ENCODE measurements at places on chromosomes 6 and 20.

GRCh38 chr6:39617026-39617425 lies 108.2 kb downstream of the KIF6 start:
- DNase-seq, result no peak

- no peak for DNase-seq
Measured at GRCh38 chr6:33609528-33609927, 11.6 kb upstream of the ITPR3 start.

DNA sequence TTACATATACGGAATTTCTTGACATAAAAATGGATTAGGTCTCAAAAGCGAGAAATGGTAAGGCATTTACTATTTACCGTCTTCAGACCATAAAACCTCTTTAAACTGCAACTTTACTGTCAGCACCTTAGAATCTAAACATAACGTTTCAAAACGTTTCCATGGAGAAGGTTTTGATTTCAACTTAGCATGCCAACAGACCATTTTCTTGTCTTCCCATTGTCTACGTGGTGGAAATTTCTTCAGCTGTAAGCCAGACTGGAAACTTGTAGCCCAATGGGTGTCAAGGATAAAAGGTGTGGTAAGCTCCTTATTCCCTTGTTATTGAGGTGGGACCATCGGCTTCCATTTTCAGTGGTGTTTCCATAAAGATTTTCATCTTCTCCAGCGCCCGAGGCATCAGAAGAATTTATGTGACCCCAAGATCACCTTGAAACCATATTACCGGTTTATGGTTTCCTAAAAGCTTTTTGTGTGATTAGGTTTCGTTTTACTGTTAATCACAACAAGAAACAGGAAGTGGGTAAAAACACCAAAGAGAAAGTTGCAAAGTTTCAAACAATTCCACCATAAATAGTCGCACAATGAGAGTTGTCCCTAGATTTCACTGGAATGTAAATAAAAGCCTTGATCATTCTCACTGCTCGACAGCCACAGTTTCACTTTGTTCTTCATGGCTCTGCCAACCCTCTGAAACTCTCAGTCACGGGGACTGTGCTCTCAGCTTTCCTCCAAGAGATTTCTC lies 63.0 kb upstream of the CD2AP start:
- DNase-seq, result peak; percentile 63

DNA sequence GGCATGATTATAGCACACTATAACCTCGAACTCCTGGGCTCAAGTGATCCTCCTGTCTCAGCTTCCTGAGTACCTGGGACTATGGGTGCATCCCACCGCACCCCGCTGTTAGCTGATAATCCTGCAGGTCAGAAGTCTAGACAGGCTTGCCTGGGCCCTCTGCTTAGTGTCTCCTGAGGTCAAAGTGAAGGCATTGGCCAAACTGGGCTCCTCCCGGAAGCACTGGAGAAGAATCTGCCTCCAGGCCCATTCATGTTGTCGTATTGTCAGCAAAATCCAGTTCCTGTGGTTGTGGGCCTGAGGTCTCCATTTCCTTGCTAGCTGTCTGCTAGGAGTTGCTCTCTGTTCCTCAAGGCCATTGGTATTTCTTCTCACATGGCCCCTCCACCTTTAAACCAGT lies 6.3 kb upstream of the MROH8 start:
- DNase-seq, result no peak

DNA sequence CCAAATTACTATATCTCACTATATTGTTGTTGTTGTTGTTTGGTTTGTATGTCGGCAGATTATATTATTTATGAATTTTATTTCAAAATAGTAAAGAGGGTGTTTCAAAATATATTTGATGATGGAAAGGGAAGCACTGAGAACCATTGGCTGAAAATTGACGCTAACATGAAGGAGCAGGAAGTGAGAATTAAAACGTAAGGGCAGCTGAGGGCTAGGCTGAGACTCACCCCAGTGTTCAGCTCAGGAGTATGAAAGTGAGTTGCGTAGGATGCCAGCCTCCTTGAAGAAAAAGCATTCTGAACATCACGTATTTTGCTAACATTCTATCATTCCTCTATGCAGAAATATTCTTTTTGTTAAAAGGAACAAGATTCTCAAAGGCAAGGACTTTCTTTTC lies 10.7 kb upstream of the IPCEF1 start:
- DNase-seq, result no peak

GRCh38 chr6:148743476-148743875 lies 3.4 kb upstream of the UST start:
- no peak for DNase-seq

- DNase-seq, result no peak
Measured at GRCh38 chr6:155887421-155887820, 431.8 kb upstream of the NOX3 start.

- DNase-seq, result no peak
Measured at GRCh38 chr6:129417416-129418086, 292.4 kb downstream of the ARHGAP18 start.

DNA sequence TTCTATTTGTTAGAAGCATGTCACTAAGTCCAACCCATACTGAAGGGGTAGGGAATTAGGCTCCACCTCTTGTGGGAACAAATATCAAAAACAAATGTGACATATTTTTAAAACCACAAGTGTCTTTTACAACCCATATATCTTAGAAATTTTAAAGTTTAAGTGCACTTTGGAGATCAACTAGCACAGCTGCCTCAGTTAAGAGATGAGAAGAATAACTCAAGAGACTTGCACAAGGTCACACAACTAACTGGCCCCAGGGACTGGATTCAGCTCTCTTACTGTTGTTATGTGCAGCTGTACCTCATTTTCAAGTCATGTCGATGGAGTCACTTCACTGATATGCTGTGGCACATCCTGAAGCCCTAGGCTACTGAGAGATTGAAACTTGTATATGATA lies 102.9 kb upstream of the BMP2 start:
- DNase-seq, result no peak

DNA sequence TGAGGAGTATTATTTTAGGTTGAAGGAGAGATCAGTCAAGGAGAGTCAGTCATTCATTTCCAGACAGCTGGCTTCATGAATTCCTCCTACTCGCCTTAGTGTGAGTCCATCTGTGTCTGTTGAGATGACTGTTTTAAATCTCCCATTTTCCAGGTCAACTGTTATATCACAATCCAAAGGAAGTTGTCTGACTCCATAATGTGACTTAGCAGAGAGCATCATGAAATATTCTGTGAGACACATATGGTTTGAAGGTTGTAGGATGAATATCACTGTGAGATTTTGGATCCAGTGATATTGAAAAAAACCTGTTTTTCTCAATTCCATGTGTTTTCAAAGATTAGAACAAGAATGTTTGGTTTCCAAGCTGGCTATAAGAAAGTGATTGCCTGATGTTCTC lies 530.2 kb upstream of the MAN1A1 start:
- no peak for DNase-seq

DNA sequence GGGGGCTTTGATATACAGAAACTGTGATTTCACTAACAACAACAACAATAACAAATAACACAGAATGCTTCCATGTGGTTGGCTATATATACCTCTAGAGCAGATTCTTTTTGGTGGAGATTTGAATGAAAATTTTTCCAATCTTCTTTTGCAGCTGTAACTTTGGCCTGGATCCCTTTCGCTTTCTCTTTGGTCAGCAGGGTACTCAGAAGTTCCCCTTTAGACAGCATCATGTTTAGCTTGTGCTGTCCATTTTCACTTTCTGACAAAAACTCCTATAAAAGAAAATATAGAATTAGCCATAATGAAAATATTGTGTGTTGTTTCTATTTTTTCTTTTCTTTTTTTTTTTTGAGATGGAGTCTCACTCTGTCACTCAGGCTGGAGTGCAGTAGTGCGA lies 264.2 kb downstream of the SYNE1 start:
- DNase-seq, result no peak

DNA sequence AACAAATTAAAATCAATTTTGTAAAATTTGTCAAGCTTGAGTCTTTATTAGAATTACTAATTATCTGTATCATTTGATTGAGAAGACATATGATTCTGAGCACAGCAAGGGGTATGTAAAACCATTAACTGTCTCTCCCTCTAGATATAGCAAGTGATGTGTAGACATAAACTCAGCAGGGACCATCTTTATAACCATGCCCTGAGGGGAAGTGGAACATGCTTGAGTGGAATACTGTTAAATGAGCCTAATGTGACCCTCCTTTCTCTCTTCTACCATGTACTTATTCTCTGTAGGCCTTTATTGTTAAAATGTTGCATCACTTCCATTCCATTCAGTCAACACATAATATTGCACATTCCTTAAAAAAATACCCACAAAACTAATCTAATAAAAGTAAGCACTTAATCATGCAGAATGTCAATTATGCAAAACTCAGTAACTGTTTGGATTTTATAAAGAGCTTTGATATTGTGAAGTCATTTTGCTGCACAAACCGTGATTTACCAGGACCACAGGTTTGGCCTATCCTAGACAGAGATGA lies 896.6 kb upstream of the MANEA start:
- no peak for DNase-seq

DNA sequence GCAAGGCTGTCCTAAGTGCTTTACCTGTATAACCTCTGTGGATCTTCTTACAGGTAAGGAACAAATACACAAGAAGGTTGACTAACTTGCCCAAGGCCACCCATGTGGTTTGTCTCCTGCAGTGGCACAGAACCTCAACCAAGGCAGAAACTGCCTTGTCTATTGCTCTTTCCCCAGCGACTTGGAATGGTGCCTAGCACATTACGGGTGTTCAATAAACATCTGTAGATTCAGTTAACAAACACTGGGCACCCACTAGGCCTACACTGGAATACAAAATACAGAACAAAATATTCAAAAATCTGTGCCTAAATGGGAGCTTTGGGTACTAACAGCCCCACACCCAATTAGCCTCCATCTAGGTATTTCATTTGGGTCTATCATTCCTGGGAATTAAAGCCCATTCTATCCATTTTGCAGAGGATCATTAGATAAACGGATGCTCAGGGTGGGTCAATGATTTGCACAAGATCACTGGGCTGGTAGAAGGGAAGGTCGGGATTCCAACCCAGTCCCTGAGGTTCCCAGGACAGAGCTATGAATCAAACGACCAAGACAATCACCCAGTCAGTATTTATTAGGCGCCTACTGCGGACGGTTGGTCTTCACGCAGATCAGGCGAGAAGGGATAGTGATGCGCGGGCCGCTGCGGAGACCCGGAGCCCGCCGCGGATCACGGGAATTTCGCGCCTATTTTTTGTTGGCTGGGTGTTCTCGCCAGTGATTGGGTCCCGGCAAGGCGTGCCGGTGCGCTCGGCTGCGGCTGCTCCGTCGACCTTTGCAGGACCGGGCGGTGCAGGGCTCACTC lies at the start of gene STK35:
TSS of gene STK35 (plus strand) at position 771 of the 808 bp plus-strand sequence. CDS start 55 bp downstream, outside the sequence.
- no peak for DNase-seq

DNA sequence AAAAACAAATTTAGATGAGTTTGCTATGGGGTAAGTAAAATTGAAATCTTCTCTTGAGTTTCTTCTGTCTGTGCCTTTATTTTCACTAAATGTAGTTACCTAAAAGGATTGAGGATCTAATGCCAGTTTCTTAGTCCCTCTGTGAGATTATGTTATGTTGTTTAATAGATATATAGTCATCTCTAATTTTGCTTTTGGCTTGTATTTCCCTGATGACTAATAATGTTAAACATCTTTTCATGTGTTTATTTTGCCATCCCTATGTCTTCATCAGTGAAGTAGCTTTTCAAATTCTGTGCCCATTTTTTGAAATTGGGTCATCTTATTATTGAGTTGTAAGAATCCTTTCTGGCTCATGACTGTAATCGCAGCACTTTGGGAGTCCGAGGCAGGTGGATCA lies 13.7 kb downstream of the QRSL1 start:
- no peak for DNase-seq

DNA sequence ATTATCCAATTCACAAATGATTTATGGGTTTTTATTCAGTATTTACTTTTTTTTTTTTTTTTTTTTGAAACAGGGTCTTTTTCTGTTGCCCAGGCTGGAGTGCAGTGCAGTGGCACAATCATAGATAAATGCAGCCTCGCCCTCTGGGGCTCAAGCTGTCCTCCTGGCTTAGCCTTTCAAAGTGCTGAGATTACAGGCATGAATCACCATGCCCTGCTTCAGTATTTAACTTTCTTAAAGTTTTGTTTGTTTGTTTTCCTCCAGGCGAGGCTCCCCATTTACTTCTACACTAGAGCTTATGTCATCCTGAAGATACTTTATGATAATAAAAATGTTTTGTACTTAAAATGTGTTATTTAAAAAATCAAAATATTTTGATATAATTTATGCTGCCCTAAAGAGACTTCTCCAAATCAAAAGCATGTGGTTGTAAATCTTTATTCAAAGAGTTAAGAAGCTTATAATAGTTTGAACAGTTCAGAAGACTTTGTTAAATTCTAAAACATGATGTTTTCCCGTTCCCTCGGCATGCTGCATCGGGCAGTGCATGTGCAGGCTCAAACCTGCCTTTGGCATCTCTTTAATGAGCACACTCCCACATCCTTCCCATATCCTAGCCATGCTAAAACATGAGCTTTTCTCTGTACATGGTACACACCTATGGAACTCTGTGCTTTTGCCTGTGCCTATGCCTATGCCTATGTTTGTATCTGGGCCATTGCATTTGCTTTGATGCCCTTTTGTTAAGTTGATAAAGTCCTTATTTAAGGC lies 11.0 kb downstream of the SMPDL3A start:
- no peak for DNase-seq

DNA sequence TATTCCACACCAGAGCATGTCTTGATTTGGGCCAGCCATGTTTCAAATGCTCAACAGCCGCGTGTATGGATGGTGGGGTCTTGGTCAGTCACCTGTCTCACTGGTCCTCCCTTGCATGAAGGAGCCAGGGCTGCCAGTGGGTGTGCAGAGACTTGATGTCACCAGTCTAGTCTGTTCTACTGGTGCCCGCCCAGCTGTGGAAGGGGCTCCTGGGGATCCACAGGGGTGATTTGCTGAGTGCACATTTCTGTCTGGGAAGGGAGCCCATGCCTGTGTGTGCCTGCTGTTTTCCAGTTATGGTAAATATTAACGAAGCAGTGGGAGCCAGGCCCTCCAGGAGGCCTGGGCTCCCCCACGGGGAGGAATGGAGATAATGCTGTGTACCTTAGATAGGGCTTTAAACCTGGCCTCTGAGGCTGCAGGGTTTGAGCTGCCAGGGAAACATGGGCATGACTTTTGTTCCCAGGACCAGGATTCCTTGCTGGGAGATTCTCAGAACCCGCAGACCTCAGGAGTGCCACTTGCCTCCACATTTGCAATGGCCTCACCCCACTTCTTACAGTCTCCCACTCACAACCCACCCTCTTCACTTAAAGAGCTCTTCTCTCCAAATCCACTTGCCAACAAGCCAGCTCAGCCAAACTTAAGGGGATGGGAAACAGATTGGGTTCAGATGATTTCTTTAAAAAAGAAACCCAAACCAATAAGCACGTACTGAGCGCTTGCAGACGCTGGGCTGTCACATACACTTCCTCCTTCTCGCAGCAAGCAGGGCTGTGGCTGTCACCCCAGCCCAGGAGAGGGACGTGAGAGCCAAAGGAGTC lies 54.1 kb downstream of the VEGFA start:
- DNase-seq, result no peak
